ENCODE measurements at places on chromosomes 5 and 9. TPM values are rescaled to one million over a fixed set of nuclear protein-coding genes. Genes with fewer than 3 reads are reported as not detected.

DNA sequence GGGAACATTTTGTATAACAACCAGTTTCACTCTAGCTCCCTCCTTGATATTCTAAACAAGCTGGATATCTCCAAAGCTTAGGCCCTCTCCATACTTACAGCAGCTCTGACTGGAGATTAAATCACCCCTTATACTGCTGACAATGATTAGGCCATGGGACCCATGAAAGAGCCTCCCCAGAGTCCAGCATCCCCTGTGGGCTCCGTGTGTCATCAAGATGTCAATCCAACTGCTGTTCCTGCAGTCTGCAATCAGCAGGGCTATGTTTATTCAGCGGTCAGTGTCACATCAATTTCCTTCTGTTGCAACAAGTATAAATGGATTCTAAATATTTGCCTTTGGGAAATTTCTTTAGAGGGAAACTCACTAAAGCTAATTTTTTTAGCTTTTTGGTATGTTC lies 26.6 kb downstream of the PCDHAC2 start:
- DNase-seq = no peak

- no peak for DNase-seq
These were observed 26.4 kb upstream of the TYRP1 start for GRCh38 chr9:12666813-12667212.

DNA sequence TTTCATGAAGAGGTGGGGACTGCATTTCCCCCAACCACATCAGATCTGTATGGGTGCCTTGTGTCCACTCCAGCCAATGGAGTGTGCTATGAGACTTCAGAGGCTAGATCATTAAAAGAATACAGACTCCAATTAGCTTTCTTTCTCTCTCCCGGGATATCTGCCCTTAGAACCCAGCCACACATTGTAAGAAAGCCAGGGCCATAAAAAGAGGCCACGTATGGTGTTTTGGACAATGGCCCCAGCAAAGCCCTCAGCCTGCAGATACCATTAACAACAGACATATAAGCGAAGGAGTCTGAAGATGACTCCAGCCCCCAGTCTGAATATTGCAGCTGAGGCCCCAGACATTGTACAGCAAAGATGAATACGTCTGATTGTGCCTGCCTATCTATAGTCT lies 21.5 kb downstream of the IL6ST start:
- no peak for DNase-seq

DNA sequence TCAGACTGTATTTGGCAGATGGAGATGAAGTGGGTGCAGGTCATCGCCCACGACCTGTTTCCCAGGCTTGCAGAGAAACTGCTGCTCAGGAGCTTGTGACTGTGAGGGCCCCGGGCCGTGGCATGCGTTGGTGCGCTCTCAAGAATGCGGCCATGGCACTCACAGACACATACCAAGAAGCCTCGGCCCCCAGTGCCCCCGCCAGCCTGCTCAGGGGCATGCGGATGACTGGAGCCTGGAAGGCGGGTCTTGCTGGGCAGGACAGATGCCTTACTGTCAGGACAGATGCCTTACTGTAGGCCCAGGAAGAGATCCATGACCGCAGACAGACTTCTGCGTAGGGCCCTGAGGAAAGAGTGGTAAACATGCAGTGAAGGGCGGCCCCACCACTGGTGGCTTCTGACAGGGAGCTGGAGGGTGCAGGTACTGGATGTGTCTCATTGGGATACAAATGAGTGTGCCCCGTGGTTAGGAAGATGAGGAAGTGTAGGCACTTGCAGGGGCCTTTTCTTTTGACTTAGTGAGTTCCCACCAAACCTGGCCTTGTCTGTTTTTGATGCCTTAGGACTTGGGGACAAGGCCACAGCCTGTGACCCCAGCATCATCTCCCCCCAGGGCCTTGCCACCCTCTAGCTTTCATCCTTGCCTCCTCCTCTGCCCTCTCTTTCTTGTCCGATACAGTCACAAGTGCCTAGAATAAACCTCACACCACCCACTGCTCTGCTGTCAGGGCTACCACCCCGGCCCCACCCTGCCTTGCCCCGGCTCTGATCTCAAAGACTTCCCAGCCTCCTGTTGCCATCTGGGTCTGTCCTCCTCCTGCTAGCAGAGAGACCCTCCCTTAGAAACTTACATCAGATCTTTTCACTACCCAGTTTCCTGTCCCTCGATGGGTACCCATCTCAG lies 68.8 kb upstream of the ABL1 start:
- DNase-seq = no peak

DNA sequence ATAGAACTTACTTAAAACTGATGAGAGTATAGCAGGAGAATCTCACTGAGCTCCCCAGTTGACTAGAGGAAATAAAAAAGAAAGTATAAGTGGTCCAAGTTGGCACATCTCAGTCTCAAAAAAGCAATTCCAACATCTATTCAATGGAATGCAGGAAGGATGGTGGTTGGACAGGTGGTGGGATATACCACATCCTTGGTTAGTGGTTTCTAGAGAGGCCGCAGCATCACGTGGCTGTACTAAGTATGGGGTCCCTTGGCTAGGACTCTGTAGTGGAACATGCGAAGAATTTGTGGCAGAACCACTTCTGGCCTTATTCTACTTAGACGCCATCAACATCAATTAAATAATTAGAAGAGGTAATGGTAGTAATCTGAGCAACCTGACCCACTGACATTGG lies 232.4 kb downstream of the SAXO1 start:
- no peak for DNase-seq

- peak; percentile 75 for DNase-seq
These were observed 56.2 kb upstream of the ZSWIM6 start for GRCh38 chr5:61275841-61276240.

DNA sequence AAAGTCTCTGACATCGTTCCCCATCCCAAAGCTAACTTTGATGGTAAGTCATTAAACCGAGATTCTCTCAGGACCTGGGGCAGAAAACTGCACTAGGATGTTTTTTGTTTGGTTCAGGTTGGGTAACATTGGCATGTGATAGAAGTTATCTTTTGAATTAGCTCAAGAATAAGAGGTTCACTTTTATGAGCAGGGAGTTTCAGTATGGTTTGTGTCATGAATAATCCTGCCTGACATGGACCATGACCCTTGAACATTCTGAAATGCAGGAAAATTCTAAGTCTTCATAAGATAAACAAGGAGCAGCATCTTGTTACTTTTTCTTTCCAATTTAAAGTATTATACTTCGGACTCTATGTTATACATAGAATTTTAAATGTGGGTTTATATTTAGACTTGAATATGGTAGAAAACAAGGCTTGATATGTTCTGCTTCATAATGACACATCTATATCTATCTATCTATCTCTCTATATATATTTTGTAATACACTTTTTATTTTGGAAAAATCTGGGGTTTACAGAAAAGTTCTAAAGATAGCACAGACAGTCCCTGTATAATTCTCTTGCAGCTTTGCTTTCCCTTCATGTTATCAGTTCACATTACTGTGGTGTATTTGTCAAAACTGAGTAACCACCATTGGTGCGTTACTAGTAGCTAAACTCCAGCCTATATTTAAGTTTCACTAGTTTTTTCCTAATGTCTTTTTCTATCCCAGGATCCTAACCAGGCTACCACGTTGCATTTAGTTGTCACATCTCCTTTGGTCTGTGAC lies 102.7 kb upstream of the TAF11L2 start:
- no peak for DNase-seq

DNA sequence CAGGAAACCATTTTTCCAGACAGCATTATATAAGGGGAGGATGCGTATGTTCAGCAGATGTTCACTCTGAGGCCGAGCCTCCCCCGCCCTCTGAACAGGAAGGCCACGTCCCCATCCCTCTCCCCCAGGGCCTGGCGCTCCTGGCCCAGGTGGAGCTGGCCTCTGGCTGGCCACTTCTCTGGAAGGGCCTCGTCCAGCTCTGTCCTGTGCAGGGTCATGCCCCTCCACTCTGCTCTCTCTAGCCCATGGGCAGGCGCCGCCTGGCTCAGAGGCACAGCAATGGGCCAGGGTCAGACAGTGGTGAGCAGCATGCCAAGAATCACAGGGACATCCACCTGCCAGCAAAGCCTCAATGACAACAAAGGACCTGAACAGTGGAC lies 34.2 kb downstream of the ADAMTS2 start:
- DNase-seq = no peak

The LCN2 gene
- total RNA-seq = 48.4 TPM

The GZMA gene
- not detected for total RNA-seq
